ENCODE measurements at places on chromosomes 13 and 19.
A peak's percentile ranks its signal among the peaks of the same experiment; 100 is the strongest.

GRCh38 chr13:112248406-112248760 lies 127.8 kb upstream of the SPACA7 start:
- no peak for DNase-seq

GRCh38 chr13:95644601-95645052 lies at the start of gene DZIP1:
Gene DZIP1, minus strand, starts transcription at chr13:95644706. Its CDS starts 2,677 bp downstream, at chr13:95642029.
- peak; percentile 88 for DNase-seq

GRCh38 chr13:46721054-46721453 lies 75.9 kb downstream of the ESD start:
- DNase-seq = no peak

DNA sequence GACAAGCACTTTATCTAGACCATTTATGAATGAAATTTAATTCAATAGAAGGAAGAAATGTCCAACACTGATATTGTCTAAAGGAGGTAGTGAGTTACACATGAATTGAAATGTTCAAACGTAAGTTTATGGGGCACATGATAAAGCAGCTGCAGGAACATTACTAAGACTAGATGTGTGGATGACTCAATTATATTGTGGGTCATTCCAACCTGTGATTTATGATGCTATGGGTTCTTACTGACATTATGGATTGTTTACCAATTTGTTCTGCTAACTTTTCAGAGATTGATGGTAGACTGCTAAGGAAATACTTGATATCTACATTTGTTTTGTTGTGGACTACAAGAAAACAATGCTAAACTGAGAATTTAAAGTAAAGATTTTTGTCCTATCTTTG lies 56.1 kb upstream of the ATXN8OS start:
- DNase-seq = no peak

GRCh38 chr19:47370045-47370611 lies 21.0 kb downstream of the DHX34 start:
- peak; percentile 69 for DNase-seq

DNA sequence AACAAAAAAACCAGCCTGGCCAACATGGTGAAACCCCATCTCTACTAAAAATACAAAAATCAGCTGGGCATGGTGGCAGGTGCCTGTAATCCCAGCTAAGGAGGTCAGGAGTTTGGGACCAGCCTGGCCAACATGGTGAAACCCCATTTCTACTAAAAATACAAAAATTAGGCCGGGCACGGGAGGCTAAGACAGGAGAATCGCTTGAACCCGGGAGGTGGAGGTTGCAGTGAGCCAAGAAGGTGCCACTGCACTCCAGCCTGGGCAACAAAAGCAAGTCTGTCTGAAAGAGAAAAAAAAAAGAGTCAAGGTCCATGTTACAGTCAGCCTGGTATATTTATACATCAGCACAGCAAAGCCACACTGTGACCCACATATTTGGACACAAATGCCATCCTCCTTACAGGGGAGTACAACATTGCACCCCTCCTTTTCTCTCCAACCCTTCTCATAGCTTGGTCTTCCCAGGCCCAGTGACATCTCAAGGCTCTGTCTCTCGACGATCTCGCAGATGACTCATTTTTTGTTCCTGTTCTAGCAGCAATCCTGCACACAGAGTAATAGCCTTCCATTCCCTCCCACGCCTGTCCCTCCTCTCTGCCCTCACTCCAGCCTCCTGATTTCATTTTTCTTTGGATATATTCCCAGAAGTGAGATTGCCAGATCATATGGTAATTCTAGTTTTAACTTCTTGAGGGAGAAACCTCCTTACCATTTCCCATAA lies 21.0 kb upstream of the DPP9 start:
- DNase-seq = peak; percentile 59

DNA sequence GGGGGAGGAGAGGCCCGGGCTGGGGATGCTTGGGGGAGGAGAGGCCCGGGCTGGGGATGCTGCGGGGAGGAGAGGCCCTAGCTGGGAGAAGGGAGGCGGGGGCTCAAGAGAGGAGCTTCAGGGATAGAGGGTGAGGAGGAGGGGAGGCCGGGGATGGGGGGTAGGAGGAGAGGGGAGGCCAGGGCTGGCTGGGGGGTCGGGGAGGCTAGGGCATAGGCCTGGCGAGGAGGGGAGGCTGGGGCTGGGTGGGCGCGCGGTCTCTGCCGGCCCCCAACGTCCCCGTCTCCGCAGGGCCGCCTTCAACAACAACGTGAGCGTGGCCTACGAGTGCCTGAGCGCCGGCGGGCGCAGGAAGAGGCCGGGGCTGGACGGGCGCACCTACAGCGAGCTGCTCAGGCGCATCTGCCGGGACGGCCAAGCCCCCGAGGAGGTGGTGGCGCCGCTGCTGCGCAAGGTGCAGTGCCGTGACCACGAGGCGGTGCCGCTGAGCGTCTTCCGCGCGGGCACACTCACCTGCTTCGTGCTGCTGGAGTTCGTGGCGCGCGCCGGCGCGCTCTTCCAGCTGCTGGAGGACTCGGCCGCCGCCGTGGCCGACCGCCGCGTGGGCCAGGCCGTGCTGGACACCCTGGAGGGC lies 11.4 kb downstream of the TPGS1 start:
- DNase-seq = no peak

GRCh38 chr19:3367628-3368440 lies 1.5 kb downstream of the NFIC start:
- no peak for DNase-seq

DNA sequence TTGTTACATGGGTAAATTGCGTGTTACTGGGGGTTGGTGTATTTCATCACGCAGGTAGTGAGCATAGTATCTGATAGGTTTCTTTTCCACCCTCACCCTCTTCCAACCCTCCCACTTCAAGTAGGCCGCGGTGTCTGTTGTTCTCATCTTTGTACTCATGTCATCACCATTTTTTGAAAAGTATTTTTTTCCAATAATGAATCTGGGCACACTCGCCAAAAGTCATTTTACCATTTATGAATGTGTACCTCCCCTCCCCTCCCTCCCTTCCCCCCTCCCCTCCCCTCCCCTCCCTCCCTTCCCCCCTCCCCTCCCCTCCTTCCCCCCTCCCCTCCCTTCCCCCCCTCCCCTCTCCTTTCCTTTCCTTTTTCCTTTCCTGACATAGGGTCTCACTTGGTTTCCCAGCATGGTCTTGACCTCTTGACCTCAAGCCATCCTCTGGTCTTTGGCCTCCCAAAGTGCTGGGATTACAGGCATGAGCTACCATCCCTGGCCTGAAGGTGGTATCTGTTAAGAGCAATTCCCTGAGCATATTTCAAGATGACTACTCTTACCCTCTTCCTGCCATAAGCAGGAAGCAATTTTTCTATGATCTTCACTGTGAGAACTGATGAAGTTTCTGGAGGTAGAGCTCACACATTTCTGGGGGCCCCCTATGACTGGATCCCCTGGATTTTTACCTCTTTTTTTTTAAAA lies 15.7 kb downstream of the ZNF627 start:
- DNase-seq = no peak

- DNase-seq = no peak
These were observed 379.6 kb downstream of the TSHZ3 start for GRCh38 chr19:30969591-30969990.

- DNase-seq = peak; percentile 49
These were observed 931 bp downstream of the USP12 start for GRCh38 chr13:27170516-27171243.

DNA sequence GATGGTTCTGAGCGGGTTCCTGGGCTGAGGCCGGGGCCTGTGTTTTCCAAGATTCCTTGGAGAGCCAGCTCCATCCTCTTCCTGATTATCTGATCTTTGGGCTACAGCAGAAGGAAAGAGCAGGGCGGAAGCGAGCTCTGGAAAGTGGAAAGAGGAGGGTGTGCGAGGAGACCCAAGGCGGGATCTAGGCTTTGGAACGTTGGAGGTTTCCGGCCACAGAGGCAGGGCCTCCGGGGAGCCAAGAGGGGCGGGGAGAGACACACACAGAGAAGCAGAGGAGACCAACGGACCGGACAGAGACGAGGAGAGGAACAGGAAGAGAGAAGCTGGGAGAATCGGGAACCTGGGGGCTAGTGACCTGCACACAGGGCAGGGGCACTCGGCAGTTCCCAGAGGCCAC lies at the start of gene CLEC11A:
CLEC11A (plus strand) TSS at position 296 of the 400 bp plus-strand sequence. CDS start 162 bp downstream, outside the sequence.
- peak; percentile 91 for DNase-seq
